Activated CD4-positive, alpha-beta T cell treated with anti-CD3 and anti-CD28 coated beads for 24 hours (primary cell): ENCODE measurements at places on chromosomes 4 and X.

DNA sequence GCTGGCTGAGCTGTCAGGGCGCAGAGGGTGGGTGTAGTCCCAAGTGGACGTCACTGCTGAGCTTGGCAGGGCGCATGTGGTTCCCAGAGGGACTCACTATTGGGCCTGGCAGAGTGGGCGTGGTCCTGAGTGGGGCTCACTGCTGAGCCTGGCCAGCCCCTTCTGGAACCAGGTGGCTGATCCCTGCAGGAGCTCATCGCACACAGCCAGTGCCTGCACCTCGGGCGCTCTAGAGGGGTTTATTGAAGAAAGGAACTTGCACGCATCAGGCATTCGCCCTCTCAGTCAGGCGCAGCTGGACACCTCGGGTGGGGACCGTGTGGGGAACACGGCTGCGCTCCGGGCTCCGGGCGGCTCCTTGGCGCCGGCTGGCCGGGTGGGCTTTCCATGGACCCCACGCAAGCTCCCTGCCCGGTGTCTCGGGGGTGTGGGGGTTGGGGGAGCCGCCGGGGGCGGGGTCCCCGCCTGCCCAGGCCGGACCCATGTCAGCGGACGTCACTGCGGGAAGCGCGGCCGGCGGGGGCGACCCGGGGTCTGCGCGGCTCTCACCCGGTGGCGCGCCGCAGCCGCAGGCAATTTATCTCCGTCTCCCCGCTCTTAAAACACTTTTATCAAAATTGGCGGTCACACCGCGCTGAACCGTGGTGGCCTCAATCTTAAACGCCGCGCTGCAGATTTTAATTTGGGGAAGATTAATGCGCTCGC lies 65.4 kb upstream of the NKX1-1 start:
- no peak for DNase-seq

DNA sequence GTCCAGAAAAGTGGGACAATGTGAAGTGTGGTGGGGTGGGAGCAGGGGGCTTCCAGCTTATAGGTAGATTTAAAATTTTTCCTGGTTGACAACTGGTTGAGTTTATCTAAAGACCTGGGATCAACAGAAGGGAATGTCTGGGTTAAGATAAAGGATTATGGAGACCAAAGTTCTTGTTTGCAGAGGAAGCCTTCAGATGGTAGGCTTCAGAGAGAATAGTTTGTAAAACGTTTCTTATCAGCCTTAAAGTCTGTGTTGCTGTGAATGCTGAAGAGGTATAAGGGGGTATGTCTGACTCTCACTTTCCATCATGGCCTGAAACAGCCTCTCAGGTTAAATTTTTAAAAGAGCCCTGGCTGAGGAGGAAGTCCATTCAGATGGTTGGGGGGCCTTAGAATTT lies 20.5 kb downstream of the MGST2 start:
- DNase-seq, result no peak

- DNase-seq, result no peak
These were observed 909.0 kb downstream of the CENPC start for GRCh38 chr4:66636349-66636748.

- no peak for DNase-seq
These were observed 8.1 kb downstream of the LAMTOR3 start for GRCh38 chr4:99886146-99886545.

GRCh38 chrX:68846536-68846935 lies 17.7 kb downstream of the EFNB1 start:
- no peak for DNase-seq

DNA sequence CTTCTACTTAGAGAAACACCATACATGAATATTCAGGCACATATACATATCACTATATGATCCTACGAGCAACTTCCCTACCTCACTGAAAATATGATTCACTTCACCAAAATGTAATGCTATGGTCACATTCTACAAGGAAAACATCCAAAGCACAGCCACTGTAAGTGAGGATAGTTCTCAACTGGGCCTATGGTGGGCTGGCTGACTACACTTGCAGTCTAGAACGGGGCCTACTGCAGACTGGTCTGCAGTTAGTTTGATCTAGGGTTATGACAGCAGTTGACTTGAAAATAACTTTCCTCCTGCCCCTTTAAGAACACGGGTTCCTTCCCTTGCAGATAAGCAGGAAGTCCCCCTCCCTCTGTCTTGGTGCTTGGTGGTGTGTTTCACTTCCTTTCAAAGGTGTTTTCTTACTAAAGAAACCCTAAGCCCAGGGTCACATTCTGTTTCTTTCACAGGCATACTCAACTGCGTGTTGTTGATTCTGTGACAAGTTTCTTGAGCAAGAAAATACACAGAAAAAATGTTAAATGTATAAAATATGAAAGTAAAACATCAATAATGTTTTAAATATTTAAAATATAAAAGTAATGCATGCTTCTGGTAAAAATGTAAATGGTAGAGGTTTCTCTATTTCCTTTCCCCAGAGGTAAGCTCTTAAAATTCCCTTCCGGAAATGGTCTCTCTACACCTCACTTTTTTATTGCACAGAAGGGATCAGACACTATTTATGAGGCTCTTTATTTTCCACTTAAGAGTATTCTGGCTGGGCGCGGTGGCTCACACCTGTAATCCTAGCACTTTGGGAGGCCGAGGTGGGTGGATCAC lies 18.0 kb upstream of the TMSB4X start:
- DNase-seq, result no peak

DNA sequence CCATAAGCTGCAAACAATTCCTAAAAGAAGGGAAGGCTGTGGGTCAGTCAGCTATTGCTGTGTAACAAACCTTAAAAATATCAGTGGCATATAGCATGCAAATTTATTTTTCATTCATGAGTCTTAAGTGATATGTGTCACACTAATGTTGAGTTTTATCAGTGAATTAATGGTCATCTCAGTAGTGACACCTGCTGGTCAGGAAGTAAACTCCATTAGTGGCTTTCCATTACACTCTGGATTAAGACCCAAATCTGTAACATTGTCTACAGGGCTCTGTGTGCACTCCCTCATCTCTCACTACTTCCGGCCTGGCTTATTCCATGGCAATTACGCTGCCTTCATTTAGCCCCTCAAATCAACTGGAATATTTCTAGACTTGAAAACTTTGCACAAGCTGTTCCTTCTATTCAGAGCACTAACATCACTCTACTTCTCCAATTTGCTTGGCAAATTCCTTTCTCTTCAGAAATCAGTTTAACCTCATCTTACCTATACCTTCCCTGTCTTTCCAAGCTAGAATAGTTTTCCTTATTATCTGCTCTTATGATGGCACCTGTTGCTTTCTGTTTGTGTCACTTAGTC lies 217.3 kb upstream of the TAPT1 start:
- DNase-seq, result no peak

GRCh38 chr4:23736466-23736865 lies 153.4 kb downstream of the PPARGC1A start:
- DNase-seq, result no peak

DNA sequence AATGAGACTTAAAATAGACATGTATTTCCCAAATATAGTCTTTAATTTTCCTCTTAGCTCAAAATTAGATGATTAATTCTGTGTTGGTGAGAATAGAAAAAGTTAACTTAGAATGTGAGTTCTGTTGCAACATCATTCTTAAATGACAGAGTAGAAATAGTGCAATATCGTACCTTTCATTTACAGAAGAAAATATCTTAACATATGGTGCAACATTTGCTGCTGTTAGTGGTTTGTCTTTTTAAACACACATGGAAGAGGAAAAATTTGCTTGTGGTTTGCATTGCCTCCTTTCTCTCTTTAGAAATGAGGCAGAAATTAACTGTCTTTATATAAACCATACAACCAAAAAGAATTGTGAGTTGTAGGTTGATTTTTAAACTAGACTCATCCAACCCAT lies 39.3 kb upstream of the FHDC1 start:
- DNase-seq, result no peak

GRCh38 chr4:174505007-174505406 lies 17.3 kb downstream of the HPGD start:
- DNase-seq, result no peak

- DNase-seq, result no peak
These were observed 25.2 kb downstream of the LETM1 start for GRCh38 chr4:1830642-1831228.

DNA sequence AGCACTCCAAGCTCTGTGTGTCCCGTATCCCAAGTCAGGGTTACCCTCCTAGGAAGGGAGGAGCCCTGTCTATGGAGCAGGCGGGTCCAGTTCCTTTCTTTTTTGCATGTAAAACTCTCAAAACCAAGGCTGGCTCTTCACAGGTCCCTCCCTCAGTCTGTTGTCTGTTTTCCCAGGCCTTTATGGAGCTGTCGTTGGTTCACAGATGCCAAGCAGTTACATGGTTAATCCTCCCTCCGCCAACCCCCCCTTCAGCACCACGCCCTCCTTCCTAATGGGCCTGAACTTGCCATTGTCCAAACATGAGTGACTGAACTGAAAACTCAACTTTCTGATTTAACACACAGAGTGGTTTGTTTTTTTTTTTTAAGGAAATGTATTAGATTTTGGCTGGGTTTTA lies 148.3 kb downstream of the STOX2 start:
- DNase-seq, result no peak

DNA sequence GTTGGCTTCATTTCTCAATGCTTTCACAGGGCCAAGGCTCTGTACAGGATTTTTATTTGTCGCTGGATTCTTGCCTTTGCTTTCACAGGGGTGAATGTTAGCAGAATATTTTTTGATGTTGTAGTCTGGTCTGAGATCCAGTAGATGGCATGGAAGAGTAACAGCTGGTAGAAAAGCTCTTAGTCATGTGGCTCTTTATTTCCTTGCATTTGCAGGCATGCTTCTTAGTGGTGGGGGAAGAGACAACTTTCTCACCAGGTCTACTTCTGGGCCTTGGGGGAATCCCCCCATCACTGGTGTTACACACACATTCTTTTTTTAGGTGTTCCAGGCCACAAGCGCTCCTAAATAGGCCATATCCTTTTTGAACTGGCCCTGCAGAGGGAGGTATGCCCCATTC lies 58.2 kb upstream of the DKK2 start:
- no peak for DNase-seq

DNA sequence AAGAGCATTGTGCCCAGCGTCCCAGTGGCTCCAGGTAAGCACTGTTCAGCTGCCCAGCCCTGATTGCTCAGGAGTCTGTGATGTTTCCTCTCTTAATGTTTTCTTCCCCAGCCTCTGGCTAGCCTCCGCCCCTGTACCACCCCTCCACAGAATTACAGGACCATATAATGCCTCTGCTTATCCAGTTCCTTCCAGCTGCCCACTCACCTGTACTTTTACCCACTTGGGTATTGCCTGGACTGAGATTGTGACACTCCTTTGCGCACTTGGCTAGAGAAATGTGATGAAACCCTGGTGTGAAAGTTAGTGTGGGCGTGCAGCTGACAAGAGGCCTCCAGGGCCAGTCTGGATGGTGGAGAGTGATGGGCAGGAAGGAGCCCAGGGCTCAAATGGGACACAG lies at the start of gene AWAT2:
Gene AWAT2 (minus strand): TSS at position 14 of the 400 bp plus-strand sequence. CDS start 6 bp downstream, at position 8.
- no peak for DNase-seq

DNA sequence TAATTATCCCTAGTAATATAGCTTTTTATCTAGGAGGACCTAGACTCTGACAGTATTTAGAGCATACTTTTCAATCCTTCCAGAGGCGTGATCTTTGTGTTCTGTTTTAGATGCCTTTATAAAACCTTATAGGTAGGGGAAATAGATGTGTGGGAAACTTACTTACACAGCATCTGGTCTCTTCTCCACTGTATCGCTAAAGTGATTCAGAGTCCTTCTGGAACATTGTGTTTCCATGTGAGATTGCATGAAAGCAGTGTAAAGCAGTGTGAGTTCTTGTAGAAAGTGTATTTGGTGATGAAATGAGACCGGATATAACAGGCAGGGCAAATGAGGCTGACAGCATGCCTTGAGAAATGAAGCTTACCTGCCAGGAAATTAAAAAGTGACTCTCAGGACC lies 9.5 kb downstream of the GABRB1 start:
- no peak for DNase-seq

- DNase-seq, result no peak
These were observed 33.0 kb downstream of the HDX start for GRCh38 chrX:84469226-84469625.

DNA sequence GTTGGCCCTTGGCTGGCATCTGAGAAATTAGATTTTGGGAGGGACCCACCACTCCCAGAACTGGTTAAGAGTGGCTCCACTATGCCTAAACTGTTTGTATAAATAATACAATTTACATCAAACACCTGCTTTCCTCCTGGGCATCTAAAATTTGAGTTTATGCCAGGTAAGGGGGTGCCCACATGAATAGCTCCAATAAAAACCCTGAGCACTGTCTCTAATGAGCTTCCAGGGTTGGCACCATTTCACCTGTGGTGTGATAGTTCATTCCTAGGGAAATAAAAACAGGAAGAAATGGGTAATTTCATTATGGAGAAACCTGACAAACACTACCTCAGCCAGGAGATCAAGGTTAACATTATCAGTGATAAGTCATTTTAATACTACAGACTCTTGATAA lies 119.7 kb downstream of the FRYL start:
- DNase-seq, result no peak

DNA sequence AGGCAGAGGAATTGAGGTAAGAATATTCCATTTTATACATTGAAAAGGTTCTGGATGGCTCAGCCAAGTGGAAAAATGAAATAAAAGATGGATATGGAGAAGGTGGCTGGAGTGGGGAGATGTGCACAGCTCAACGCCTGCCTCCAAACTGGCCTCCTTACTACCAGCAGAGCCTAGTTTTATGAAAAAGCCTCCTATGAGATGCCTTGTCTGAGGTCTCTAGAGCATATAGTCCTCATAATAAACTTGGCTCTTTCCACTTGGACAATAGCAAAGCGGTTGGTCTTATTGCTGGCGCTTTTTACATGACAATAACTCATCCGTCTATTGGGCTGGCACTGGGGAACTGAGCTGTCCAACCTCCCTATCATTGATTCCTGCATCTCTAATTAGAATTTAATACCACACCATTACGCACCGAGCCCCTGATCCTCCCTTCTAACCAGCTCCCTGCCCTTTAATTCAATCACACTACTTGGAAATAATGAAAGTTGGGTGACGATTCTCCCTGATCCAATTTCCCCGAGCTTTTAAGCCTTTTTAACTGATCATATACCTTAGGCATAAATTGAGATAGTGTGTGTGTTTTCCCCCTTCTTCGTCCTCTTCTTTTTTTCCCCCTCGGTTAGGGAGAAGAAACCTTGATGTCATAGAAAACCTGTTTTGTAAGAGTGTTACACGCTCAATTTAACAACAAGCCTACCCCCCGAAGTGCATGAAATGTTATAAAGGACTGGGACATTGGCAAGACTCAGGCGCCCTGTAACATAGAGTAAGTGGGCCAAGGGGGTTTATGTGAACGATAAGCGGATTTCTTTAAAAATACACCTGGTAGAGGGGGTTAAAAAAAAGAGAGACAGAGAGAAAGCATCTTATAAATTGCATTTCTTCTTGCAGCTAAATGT lies at the start of gene PHOX2B:
Gene PHOX2B (minus strand): TSS at position 155 of the 905 bp plus-strand sequence. CDS start 115 bp downstream, at position 40.
- no peak for DNase-seq

- DNase-seq, result no peak
These were observed 969.1 kb upstream of the PCDH10 start for GRCh38 chr4:132180020-132180427.

- DNase-seq, result no peak
These were observed 168.3 kb downstream of the AREG start for GRCh38 chr4:74613266-74613665.

GRCh38 chrX:666762-667720 lies 36.5 kb downstream of the SHOX start:
- no peak for DNase-seq
